ENCODE measurements at places on chromosomes 4 and X. TPM values are rescaled to one million over a fixed set of nuclear protein-coding genes. Genes with fewer than 3 reads are reported as not detected.

Gene CFAP47
- total RNA-seq = 4.1 TPM

Gene JAKMIP1
- 0.65 TPM for total RNA-seq

Gene LPAR4
- total RNA-seq = 0.18 TPM

Gene QDPR
- 38.5 TPM for total RNA-seq

Gene UGT8
- total RNA-seq = 1.2 TPM

Gene RNF212
- total RNA-seq = 6.8 TPM
